Right renal pelvis (tissue), 4 donors: ENCODE measurements at places on chromosomes 1 and 21. TPM values are rescaled to one million over a fixed set of nuclear protein-coding genes. Genes with fewer than 3 reads are reported as not detected.

DNA sequence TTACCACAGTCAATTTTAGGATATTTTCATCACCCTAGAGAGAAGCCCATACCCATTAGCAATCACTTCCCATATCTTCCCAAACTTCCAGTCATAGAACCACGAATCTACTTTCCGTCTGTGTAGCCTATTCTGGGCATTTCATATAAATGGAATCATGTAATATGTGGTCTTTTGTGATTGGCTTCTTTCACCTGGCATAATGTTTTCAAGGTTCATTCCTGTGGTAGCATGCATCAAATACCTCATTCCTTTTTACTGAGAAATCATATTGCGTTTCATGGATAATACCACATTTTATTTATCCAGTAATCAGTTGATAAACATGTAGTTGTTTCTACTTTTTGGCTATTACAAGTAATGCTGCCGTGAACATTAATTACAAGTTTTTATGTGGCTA, 21.5 kb downstream of the DESI2 start:
- DNase-seq = no peak

DNA sequence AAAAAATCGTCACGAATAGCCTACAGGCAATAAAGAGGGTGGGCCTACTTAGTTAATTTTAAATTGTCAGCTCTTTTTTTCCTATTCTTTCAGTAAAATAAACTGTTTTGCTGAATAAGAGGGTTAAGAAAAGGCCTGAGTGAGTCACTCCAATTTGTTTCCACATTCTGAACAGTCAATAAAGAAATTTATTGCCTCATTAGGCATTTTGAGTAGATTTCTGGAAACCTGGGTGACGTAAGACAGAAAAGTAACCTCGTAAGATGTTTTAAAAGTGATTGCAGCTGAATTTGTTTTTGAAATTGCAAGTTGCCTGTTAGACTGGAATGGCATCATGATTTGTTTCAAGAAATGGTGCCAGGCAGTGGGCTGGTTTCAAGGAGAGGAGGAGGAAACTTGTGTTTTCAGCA, 439.3 kb downstream of the USP25 start:
- no peak for DNase-seq

- DNase-seq = no peak
Measured at GRCh38 chr1:232968965-232969364, 18.6 kb downstream of the NTPCR start.

The OR2M7 gene
- polyA plus RNA-seq = not detected
